Kidney capillary endothelial cell (primary cell): ENCODE measurements at places on chromosomes 4 and X.

- DNase-seq = no peak
These were observed 13.6 kb upstream of the RBM3 start for GRCh38 chrX:48560681-48561080.

DNA sequence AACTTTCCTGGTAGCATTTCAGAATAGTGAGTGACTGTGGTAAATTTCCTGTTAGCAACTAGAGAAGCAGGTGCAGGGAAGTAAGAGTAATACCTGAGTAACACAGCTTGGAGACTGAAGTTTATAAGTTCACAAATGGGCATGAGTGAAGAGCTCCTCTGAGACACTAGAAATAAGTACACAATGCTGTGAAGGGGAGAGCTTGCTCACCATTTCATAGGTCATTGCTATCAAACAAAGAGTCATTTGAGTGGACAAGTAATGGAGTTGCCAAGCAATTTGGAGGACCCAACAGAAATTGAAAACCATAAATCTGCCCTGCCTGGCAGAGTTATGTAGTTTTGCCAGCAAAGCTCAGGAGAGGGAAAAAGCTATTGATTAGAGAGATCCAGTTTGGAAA is 523.6 kb downstream of the TRAM1L1 start:
- DNase-seq = no peak

- DNase-seq = no peak
These were observed 182.2 kb upstream of the KIT start for GRCh38 chr4:54475546-54475945.

DNA sequence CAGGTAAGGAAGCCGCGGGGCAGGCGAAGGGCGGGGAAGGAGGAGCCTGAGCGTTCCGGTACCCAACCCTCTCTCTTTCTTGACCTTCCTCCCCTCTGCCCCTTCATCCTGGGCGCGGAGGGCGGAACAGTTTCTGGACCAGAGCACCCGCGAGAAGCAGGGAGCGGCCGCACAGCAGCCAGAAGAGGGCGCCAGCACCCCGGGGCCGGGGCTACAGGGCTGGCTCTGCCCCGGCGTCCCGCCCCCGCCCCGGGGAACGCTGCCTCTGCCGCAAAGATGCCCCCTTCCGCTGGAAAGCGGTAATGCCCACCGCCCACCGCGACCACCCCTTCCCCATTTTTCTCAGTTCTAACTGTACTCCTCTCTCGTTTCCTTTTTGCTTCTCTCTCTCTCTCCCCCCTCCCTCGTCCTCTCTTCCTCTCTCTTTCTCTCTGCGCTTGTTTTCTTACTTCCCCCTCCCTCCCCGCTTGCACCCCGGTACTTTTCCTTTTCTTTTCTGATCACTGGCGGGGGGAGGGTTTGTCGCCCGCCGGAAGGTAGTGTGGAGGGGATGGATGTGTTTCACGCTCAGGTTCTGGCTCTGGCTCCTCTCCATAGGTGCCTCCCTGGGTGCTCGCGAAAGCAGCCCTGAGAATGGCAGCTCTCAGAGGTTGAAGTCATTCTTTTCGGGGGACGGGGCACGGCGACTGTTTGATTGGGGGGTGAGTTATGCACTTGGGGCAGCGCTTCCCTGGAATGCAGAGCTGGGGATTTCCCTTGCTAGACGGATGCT is 13.1 kb upstream of the PRDM8 start:
- peak; percentile 42 for DNase-seq

DNA sequence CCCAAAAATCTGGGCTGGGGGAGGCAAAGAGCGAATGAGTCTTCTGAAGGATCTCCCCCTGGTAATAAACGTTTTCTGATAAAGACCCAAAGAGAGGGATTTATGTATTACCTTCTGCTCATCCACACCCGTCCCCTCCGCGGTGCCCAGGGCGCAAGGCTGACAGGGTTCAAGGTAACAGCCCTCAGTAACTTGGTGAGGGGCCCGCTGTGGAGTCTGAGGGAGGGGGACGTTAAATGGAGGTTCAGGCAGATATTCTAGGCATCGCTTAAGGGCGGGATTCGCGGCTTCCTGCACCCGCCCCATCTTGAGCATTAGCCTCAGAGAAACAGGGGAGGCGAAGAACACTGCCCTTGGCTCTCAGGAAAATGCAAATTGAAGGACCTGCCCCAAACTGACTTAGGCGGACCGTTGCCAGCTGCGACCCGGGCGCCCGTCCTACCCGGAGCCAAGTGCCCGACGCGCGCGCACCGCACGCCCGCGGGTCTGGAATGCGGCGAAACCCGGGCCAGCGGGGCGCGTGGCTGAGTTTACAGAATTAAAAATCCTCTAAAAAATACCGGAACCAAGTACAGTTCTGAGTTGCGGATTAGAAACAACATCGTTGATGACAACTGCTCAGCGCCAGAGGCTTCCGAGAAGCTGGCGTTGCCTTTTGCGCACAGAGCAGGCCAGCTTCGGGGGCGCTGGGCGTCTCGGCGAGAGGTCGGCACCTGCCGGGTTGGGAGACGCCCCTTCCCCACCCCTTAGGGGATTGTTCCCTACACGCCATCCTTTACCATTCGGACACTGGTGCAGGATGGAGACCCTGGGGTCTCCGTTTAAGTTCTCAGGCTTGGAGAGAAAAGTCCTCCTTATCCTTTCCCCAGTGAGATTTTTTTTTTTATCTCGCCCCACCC is 2.8 kb downstream of the HELT start:
- DNase-seq = no peak

- DNase-seq = no peak
These were observed 47.6 kb downstream of the METTL14 start for GRCh38 chr4:118732591-118733330.

DNA sequence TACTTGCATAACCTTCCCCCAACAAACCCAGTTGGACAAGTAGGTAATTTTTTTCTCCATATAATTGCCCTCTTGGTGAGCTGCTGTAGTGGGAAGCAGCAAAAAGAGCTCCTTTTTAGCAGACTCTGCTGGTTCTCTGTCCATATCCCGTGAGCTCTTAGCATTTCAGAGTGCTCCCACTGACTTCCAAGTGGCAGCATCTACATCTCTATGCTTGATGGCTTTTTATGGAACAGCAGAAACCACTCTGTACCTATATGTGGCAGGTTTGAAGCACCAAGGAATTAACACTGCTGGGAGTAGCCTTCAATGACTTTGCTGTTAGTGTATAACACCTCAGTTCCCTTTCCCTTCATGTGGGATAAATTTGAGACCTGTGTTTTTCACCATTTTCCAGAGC is 168.4 kb upstream of the NHS start:
- DNase-seq = no peak

DNA sequence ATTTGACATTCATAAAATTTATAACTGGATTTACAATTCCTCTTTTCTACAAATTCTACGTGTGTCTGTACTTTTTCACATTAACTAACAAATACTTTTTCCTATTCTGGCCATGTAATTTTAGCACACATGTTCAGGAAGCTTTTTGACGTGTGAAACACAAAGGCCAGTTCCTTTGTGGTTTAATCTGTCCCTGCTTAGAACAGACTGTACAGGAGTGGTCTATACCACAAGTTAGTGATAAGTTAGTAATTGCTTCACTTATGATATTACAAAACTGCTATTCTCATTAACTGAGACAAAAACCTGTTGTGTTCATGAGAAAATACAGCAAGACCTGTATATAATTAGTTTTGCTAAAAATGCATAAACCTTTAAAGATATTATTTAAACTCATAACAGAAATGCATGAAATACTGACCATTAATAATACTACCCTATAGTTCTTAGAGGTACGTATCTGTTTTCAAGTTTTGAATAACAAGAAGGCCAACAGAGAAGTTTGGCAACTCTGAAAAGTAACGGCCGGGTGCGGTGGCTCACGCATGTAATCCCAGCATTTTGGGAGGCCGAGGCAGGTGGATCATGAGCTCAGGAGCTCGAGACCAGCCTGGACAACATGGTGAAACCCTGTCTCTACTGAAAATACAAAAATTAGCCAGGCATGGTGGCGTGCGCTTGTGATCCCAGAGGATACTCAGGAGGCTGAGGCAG is 13.7 kb upstream of the AREG start:
- no peak for DNase-seq

DNA sequence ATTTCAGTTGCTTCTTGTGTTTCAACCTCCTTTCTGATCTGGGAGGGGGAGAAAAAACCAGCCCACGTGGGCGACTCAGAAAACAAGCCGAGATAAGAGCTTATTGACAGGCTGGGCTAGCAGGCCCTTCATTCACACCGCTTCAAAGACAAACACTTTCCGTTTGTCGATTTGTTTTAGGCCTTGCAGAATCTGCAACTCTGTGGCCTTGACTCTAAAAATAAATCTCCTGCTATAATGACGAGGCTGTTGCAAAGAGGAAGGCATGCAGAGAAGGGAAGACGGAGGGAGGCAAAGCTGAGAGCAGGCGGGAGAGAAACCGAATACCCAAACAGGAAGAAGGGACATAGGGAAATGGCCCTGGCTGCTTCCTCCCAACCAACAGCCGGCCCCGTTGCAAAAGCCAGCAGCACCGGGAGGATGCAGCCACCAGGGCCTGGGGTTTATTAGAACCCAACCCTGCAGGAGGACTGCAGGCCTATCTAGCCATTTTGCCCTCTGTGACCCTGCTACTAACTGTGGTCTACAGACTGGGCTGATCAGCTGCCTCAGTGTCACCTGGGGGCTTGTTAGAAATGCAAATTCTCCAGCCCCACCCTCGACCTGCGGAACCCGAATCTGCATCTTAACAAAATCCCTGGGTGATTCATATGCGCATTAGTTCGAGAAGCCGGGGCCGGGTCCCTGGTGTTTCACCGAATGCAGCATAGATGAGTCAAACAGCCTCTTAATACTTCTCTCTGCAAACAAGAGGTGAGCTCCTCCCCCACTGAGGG is 325.5 kb downstream of the BCOR start:
- no peak for DNase-seq

- DNase-seq = peak; percentile 55
These were observed 38.8 kb upstream of the BEX4 start for GRCh38 chrX:103175944-103176753.

DNA sequence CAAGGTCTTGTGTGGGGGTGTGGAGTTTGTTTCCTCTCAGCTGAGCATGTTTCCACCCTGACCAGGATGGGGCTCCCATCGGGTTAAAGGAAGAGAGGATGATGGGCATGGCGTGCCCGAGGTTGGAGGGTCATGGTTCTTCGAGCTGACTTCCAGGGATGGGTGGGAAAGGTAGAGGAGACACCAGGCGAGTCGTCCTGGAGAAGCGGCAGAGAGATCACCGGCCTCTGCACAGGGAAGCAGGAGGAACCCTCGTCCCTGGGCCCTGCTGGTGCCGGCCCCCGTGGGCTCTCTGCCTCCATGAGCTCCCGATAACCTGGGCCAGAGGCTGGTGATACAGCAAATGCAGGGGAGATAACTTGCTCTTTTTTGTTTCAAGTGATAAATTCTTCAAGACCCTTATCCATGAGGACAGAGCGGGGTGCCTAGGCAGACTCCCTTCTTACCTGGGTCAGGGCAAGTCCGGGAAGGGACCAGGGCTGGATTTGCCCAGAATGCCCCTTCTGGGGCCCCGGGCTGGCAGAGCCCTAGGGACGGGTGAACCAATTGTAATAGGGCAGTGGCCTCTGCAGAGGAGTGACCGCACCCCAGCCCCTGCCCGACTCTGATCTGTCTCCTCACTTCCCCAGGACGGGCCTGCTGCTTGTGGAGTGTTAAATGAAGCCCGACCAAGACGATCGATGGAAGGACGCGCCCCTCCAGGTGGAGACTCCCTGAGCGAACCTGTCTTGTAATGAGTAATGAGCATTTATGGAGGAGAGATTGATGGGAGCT is 63.0 kb downstream of the CPZ start:
- no peak for DNase-seq

- peak; percentile 50 for DNase-seq
These were observed 4.9 kb upstream of the ZNF81 start for GRCh38 chrX:47831788-47832187.

GRCh38 chr4:62912531-62912930 is 1496.7 kb downstream of the TECRL start:
- no peak for DNase-seq

DNA sequence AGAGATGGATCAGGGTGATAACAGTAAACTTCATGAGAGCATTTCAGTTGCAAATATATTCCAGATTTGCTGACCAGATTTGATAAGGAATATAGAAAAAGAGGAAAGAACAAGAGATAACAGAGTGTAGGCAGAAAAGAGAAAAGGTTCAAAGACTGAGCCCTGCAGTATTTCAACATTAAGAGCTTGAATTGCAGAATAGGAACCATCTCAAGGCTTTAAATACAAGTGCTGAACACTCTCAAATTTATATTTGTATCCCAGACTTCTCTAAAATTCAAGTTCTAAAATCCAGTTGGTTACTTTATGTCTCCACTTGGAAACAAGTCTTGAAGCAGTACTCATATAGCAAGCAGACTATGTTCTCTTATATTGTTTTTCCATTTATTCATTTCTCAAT is 9.7 kb upstream of the MYOZ2 start:
- DNase-seq = no peak

DNA sequence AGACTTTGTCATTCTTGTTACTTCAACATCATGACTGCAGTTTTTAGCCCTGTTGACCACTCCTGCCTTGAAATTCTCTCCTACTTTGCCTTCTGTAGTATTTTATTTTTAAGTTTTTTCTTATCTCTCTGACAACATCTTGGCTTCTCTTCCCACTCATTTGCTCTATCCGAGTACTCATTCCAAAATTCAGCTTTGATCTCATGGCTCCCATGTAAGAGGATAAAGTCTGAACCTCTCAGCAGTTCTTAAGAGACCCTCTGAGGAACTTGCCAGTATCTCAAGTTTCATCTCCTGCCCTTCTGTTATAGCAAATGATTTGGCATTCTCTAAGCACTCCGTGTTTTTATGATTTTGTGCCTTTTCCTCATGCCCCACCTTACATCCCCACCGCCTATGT is 67.7 kb downstream of the GALNT7 start:
- DNase-seq = no peak
